Gastrocnemius medialis (tissue), 4 donors: ENCODE measurements at places on chromosomes 5 and 9. TPM values are rescaled to one million over a fixed set of nuclear protein-coding genes. Genes with fewer than 3 reads are reported as not detected.

DNA sequence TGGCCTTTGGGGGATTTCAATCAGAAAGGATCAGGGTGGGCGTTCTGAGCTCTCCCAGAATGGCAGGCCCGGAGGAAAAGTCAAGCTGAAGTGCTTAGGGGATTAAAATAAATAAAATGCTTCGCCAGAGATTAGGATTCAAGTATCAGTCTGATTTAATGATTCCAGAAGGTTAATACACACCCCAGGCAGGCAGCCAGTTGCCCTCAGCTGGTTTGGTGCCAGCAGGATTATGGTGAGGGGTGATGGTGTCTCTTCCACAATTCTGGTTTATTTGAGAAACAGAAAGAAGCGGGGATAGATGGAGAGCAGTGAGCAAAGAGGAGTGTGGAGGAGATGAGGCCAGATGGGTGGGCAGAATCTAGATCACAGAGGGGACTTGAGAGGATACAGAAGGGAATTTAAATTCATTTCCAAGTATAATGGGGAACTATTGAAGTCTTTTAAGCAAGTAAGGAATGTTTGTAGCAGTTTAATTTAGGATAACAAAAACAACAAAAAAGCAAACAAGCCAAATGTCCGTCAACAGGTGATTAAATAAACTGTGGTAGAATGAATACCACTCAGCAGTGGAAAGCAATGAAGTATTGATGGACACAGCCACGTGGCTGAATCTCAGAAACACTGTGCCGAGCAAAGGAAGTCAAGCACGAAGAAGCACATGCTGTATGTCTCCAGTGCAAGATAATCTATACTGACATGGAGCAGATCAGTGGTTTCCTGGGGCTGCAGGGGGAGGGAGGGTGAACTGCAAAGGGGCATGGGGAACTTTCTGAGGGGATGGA lies 297.7 kb downstream of the MSX2 start:
- no peak for DNase-seq

DNA sequence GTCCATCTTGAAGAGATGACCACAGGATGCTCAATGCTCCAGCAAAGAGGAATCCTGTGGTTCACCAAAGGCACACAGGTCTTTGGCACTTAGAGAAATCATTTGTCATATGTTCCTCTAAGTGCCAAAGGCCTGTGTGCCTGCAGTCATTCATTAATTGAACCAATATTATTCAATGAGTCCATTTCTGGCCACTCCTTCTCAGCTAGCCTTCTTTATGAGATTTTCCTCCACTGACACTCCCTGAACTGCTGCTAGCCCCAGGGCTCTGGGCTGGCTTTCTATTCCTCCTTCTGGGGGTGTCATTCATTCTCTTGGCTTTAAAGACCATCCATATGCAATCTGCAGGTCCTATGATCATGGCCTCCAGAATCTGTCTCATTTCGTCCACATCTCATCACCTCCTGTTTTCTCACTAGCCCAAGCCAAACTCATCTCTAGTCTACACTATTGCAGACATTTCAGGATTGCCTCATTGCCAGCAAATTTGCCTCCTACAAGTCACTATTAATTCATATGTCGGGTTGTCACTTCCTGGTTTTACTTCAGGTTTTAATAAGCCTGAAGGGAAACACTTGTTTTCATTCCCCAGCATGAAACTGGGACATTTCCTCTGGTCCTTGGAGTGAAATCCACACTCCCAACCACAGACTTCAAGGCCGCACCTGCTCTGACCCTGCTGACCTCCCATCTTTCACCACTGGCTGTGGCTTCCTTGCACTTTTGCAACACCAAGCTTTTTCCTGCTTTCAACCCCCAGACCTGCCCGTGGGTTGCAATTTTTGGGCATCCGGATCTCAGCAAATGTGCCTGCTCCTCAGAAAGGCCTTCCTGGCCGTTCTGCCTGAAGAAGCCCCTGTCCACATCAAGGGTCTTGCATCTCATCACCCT lies 35.1 kb downstream of the KCNIP1 start:
- no peak for DNase-seq

- DNase-seq = no peak
Observed at GRCh38 chr5:179869101-179869500, 10.5 kb upstream of the MRNIP start.

The PLAC8L1 gene
- total RNA-seq = not detected

DNA sequence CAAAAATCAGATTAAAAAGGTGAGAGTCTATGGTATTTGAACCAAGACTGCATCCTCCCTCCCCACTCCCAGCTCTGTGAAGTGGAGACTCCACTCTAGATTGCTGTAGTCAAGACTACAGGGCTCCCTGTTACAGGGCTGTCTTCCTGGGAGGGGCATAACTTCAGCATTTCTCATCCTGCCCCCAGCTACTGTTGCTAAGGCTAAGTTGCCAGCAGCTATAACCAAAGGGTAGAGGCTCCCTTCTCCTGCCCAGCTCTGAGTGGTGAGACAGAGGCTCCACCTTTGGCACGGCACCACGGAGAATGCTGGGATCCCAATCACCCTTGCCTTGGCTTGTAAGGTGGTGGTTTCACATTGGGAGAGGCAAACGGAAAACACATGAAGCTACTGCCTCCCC lies 39.2 kb upstream of the GCNT4 start:
- DNase-seq = no peak

The SLC36A2 gene
- 8.8 TPM for total RNA-seq

DNA sequence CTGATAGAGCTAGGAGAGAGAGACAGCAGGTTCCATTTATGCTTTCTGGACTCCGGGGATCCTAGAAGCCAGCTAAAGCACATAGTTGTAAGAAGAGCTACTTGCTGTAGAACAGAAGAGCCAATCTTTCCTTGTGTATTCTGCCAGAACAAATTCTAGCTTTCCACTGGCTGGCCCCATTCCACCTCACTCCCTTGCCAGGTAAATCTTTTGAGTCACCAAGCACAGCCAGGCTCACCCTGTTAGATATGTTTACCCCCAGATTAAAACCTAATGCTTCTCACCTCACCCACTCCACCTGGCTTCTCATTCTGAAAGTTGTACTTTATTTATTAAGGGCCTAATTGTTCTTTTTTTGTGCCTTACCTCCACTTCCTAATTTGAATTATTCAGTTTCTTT lies 48.9 kb upstream of the CHD1 start:
- no peak for DNase-seq

GRCh38 chr9:86846656-86847055 lies 100.7 kb downstream of the GAS1 start:
- no peak for DNase-seq

DNA sequence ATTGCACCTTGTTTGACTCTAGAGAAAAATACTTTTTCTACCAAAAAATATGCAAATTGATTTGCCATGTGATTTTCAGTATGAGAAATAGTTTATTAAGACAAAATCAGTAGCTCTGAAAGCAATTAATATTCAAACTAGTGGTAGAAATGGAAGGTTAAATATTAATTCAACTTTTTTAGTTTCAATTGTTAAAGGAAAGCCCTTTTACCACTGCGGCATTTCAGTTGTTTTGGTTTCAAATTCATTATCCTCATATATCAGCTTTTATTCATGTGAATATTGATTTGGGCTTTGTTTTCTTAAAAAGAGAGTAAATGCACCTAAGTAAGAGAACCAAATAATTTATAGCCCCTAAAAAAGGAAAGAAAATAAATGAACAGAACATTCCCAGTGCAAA lies 660.6 kb upstream of the CHD1 start:
- DNase-seq = no peak

The MAP1B gene
- 120 TPM for total RNA-seq

DNA sequence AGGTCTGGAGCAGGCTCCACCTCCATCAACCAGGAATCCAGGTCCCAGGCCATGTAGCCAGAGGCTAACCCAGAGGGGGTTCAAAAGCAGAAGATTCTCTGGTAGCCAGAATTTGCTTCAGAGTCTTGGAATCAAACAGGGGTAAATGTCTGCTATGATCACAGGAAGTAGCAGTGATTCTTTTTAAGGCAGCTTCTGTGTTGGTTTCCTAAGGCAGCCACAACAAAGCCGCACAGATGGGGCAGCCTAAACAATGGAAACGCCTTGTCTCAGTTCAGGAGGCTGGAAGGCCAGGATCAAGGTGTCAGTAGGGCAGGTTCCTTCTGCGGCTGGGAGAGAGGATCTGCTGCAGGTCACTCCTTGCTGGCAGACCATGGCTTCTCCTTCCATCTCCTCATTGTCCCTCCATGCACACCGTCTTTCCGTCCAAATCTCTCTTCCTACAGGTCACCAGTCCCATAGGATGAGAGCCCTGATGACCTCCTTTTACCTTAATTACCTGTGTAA lies 167.3 kb downstream of the ROR2 start:
- DNase-seq = no peak

The MEGF10 gene
- 6.7 TPM for total RNA-seq

The RGS7BP gene
- 0.10 TPM for total RNA-seq
